ENCODE measurements at places on chromosomes 6 and 20. TPM values are rescaled to one million over a fixed set of nuclear protein-coding genes. Genes with fewer than 3 reads are reported as not detected.

Gene SEL1L2
- not detected for polyA plus RNA-seq

Gene CDC5L
- 15.3 TPM for polyA plus RNA-seq

Gene FKBP5
- 6.9 TPM for polyA plus RNA-seq

Gene ROMO1
- polyA plus RNA-seq: 543 TPM

DNA sequence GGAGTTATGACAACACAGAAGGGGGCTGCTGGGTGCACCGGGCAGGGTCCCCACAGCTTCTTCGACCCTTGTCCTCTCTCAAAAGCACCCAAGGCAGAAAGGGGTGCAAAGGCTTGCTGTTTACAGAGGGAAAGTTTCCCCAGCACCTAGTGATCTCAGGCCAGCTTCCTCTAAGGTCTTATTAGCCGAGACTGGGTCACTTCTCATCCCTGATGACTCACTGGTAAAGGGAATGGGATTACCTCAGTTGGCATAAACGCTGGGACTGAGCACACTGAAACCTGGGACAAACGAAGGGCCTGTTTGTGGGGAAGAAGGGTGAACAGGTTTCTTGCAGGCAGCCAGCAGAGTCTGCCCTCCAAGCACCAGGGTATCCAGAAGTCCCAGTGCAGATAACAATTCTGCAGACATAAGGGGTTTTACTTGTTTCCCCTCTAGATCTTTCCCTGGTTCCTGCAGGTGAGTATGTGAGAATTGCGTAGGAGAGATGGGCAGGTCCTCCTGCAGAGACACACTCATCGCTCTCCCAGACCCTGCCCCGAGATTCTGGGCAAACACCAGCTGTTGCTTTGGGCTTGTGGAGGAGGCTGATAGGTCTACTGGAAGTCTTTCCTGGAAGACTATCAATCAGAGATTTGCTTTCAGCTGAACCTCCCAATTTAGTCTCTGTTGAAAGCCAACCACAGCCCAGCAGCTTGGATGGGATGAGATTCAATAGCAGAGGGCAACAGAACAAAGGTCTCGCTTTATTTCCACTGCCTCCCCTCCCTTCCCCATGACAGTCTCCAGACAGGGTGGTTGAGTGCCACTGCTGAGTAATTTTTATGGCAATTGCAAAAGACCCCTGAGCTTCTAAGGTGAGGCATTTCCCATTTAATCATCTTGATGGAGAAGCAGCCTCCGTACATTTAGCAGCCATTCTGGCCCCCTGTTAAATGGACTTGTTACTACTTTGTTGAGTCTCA, 25.7 kb downstream of the KCNG1 start:
- DNase-seq: peak; percentile 81
- no peaks in the 10 kb centered on the region for H3K27me3 ChIP-seq
- H3K36me3 ChIP-seq: no peaks in the 10 kb centered on the region
- peaks cover 7% of the 10 kb centered on the region for H3K4me1 ChIP-seq

DNA sequence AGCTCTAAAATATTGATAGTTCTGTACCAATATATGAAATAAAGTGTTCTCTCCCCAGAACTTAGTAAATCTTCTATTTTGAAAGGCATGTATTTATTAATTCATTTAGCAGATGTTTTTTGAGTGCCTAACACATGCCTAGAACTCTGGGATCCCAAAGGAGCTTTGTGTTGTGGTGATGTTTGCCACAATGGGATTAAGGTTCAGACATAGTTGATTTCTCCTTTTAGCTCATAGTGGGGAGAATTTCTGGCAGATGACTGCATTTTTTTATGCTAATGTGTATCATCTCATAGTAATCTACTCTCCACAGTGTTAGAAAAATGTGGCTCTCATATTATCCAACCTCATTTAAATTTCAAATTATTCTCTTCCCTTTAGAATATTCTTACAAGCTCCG, 21.7 kb downstream of the MYB start:
- no peaks in the 10 kb centered on the region for H3K4me1 ChIP-seq
- H3K4me3 ChIP-seq: no peak overlapping the region
- no peak for DNase-seq
- H3K36me3 ChIP-seq: no peaks in the 10 kb centered on the region

DNA sequence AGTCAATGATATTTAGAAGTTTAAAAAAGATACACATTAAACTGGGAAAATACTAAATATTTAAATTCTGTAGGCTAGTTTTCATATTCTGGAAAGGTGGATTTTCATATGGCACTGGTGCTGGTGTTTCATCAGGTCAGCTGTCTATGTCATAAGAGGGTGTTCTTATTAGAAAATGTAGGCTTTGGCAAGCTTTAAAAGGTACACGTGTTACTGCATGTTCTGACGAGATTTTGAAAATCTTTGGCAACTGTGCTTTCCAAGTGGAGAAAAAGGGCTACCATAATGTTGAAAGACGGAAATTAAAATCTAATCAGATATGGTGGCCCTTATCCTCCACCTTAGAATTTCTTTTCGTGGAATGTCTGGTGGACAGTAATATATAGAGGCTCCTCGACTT, 30.0 kb downstream of the SLC22A3 start:
- no peaks in the 10 kb centered on the region for H3K27me3 ChIP-seq
- DNase-seq: no peak
- no peaks in the 10 kb centered on the region for H3K36me3 ChIP-seq
- H3K4me3 ChIP-seq: no peak overlapping the region
- H3K4me1 ChIP-seq: peaks cover 4% of the 10 kb centered on the region

GRCh38 chr6:110217266-110217665, 37.0 kb downstream of the CDC40 start:
- no peak overlapping the region for H3K4me3 ChIP-seq
- DNase-seq: peak; percentile 60
- H3K27ac ChIP-seq: no peak overlapping the region
- H3K27me3 ChIP-seq: no peaks in the 10 kb centered on the region
- H3K4me1 ChIP-seq: peaks cover 12% of the 10 kb centered on the region

DNA sequence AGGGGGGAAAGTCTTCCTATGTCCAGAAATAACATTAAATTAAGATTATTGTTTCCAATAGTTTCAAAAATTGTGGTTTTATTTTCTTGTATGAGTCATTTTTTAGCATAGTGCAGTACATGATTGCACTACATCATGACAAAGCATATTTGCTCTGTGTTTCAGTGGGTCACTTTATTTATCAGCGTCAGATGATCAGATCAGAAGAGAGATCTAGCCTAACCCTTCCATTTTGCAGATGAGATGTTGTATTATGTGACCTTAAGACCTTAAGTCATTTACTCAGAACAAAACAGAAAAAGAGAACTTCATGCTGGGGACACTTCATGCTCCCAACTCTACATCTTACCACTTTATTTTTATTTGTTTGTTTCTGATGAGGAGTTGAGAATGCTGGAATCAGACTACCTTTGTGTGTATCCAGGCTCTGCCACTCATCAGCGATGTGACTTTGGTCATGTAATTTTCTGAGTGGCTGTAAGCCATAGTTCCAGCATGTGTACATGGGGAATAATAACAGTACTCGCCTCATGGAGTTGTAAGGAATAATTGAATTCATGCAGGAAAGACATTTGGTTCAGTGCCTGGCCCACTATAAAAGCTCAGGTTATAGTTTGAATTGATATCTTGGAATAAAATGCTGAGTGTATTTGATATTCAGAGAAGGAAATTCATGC, 13.5 kb downstream of the EYA4 start:
- DNase-seq: peak; percentile 55
- no peak overlapping the region for H3K27ac ChIP-seq
- no peak overlapping the region for H3K4me3 ChIP-seq
- H3K27me3 ChIP-seq: no peaks in the 10 kb centered on the region
- no peaks in the 10 kb centered on the region for H3K36me3 ChIP-seq

DNA sequence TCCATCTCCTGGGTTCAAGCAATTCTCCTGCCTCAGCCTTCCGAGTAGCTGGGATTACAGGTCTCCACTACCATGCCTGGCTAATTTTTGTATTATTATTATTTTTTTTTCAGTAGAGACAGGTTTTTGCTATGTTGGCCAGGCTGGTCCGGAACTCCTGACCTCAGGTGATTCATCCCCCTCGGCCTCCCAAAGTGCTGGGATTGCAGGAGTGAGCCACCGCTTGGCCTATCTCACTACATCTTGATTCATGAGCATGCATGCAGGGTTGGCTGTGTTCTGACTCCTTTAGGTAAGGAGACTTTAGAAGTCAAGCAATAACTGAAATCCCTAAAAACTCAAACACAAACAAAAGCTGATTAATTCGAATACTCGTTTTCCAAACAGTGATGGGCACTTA, 80.9 kb downstream of the GJA1 start:
- no peak overlapping the region for H3K4me3 ChIP-seq
- H3K4me1 ChIP-seq: peaks cover 12% of the 10 kb centered on the region
- no peak overlapping the region for H3K27ac ChIP-seq
- peak; percentile 20 for DNase-seq

DNA sequence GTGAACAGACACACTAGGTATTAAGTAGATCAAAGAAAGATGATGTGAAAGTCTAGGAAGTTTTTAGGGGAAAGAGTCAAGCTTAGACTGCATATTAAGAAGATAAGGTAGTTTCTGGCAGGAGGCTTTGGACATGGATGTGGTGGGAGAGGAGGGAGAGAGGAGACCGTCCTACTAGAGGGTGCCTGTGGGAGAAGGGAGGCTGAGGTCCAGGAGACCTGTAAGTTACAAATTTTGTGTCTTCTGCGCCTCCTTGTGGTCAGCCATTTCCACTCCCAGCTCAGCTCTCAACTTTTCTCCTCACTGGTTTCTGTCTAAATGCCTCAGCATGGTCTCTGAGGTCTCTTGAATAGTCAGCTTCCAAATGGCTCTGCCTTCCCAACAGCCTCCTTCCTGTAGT, 193.5 kb downstream of the UNC5CL start:
- peak; percentile 55 for DNase-seq
- no peak overlapping the region for H3K4me3 ChIP-seq
- H3K4me1 ChIP-seq: 0 out of 2 replicates have a peak, but pooled peaks cover 3% of the 10 kb centered on the region
- no peak overlapping the region for H3K27ac ChIP-seq
- H3K36me3 ChIP-seq: no peaks in the 10 kb centered on the region

DNA sequence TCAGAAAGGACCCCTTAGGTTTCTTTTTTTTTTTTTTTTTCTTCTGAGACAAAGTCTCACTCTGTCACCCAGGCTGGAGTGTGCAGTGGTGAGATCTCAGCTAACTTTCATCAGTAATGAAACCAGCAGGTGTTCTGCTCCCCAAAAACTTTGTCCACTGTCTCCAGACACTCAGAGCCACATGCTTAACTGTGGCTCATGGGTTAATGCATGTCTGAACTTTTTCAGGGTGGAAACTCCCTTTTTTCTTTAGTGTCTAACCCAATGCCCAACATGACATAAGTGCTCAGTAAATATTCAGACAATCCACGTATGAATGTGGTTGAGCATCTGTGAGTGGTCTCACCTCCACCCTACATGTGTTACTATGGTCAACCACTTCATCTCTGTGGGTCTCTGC, 45.4 kb downstream of the MYB start:
- H3K36me3 ChIP-seq: no peaks in the 10 kb centered on the region
- no peak for DNase-seq
- no peak overlapping the region for H3K27ac ChIP-seq
- H3K4me1 ChIP-seq: peaks cover 7% of the 10 kb centered on the region
- no peak overlapping the region for H3K4me3 ChIP-seq

- H3K4me1 ChIP-seq: peaks cover 36% of the 10 kb centered on the region
- no peaks in the 10 kb centered on the region for H3K27me3 ChIP-seq
- peak overlapping the region; percentile 100 for H3K27ac ChIP-seq
- H3K4me3 ChIP-seq: peak overlapping the region; percentile 56
- no peaks in the 10 kb centered on the region for H3K36me3 ChIP-seq
These were observed 8.2 kb upstream of the MTHFD1L start for GRCh38 chr6:150857062-150857944.

- peak overlapping the region; percentile 75 for H3K4me3 ChIP-seq
- no peak overlapping the region for H3K27ac ChIP-seq
- no peaks in the 10 kb centered on the region for H3K36me3 ChIP-seq
- DNase-seq: no peak
- peaks cover 14% of the 10 kb centered on the region for H3K27me3 ChIP-seq
These were observed 60.8 kb upstream of the EPB41L1 start for GRCh38 chr20:36093804-36094145.

GRCh38 chr6:158912655-158913054, 87.3 kb downstream of the RSPH3 start:
- H3K4me1 ChIP-seq: no peaks in the 10 kb centered on the region
- no peak overlapping the region for H3K4me3 ChIP-seq
- no peak for DNase-seq
- H3K27ac ChIP-seq: no peak overlapping the region
- no peaks in the 10 kb centered on the region for H3K27me3 ChIP-seq

DNA sequence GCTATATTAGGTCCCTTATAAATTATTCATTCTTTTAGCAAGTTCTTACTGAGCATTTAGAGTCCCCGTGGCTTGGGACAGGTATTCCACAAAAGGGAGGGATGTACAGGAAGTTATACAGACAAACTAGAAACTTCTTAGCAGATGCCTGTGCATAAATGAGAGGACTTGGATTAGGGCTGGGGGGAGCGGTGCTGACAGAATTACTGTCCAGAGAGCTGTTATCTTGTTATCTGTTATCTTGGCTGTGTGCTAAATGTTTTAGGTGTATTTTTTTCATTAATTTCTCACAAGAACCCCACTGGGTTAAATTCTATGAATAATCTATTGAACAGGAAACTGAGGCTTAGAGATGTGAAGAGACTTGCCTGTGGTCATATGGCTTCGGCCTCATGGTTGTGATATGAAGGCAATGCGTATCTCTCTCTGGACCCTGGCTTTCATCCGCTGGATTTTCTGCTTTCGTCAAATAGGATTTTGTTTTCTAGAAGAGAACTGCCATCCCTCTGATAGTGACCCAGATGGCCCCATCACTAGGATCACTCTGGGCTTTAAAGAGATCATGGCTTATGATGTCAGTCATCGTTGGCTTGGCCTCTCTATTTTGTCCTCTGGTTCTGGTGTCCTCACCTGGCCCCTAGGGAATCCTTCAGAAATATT, 32.3 kb upstream of the RREB1 start:
- no peak for DNase-seq
- H3K27ac ChIP-seq: no peak overlapping the region
- H3K36me3 ChIP-seq: no peaks in the 10 kb centered on the region
- no peak overlapping the region for H3K4me3 ChIP-seq

All from GM23248 (cell line).